Stimulated activated CD4-positive, alpha-beta T cell treated with anti-CD3 and anti-CD28 coated beads, Interleukin-1b, Interleukin-23, amount 100 ng/mL, for 1 hour (primary cell): ENCODE measurements at places on chromosomes 1 and 21.

GRCh38 chr1:61842036-61842435, 99.8 kb downstream of the PATJ start:
- DNase-seq, result no peak

GRCh38 chr21:42388740-42389448, 7.0 kb downstream of the TMPRSS3 start:
- no peak for DNase-seq

DNA sequence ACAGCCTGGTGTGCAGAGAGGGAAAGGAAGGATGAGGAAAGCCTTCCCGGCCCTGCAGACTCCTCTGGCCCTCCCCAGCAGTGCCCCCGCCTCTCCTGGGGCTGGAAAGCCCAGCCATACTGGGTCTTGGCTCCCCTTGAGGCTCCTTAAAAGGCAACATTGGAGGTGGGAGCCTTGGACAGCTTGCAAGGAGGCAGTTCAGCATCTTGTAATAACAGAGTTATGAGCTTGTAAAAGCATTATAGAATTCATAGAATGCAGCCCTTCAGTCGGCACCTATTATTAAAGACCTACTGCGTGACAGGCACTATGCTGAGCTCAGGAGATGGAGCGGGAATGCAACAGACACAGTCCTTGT, 4.2 kb downstream of the TINAGL1 start:
- no peak for DNase-seq

- no peak for DNase-seq
These were observed 147.7 kb downstream of the TGFB2 start for GRCh38 chr1:218492874-218493273.

DNA sequence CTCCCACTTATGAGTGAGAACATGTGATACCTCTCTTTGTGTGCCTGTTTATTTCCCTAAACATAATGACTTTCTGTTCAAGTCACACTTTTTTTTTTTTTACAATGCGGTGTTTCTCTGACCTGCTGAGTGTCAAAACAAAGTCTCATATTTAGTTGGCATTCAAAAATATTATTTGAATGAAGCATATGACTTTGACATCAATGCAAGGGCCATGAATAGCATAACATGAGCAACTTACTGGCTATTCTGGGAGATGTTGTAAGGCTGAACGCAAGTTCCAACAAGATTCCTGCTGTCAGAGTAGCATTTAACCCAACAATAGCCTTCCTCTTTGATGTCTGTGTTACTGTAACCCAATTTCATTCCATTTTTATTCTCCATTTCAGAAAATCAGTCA, 2.0 kb upstream of the KRTAP19-1 start:
- DNase-seq, result no peak

DNA sequence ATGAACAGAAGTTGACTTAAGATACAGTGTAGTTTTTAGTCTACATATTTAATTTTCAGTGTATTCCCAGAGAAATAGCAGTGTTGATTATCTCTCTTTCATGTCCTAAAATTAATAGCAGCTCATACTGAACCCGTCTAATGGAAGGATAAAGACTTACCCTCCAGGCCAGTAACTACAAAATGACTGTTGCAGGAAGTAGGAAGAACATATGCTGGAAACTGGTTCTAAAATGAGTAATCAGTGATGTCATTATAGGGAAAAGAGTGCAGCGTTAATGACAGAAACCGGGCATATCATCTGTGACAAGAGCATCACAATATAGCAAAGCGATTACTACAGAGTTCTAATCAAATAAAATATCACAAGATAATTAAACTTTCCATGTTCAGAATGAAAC, 385.5 kb downstream of the SMYD3 start:
- no peak for DNase-seq

GRCh38 chr1:1129381-1129821, 13.5 kb upstream of the C1orf159 start:
- no peak for DNase-seq

DNA sequence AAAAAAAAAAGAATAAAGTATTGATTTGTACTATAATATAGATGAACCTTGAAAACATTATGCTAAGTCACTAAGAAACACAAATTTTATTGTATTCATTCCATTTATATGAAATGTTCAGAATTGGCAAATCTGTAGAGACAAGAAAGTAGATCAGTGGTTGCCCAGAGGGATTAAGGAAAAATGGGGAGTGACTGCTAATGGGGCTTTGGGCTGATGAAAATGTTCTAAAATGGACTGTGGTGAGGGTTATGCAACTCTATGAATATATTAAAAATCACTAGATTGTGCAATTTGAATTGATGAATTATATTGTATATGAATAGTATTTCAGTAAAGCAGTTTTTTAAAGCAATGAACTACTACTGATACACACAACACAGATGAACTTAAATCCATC, 10.0 kb downstream of the GDAP2 start:
- no peak for DNase-seq

DNA sequence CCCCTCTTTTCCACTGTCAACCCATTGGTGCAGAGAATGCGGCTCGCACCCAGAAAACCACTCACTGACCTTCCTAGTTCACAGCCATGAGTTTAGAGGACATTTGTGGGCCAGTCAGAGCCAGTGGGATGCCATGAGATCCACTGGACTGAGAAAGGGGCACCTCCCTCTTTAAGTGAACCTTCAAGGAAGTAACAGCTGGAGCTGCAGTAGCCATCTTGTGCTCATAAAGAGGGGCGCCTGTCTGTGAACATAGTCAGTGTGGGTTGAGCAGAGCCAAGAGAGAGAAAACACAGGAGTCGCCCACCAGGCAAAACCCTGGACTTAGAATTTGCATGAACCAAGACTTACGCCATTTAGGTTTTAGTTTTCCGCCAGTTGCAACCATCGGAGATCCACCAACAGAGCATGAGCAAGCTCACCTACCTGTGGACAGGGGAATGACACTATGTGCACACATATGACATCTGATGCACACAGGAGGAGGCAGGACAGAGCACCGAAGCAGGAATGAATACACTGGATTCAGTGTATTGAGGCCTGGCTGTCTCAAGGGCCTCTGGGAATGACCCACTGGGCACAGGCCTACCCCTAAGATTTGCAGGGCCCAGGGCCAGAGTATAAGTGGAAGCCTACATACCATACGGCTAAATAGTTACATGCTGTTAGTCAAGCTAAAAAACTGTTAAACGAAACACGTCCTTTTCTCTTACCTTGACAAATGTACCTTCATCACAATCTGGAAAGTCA, 151.6 kb downstream of the GRIK3 start:
- no peak for DNase-seq

GRCh38 chr1:82525378-82525777, 724.6 kb downstream of the ADGRL2 start:
- no peak for DNase-seq

GRCh38 chr1:172775606-172776005, 116.7 kb downstream of the FASLG start:
- DNase-seq, result no peak

- DNase-seq, result no peak
These were observed 47.8 kb upstream of the COL6A2 start for GRCh38 chr21:46049890-46050667.

DNA sequence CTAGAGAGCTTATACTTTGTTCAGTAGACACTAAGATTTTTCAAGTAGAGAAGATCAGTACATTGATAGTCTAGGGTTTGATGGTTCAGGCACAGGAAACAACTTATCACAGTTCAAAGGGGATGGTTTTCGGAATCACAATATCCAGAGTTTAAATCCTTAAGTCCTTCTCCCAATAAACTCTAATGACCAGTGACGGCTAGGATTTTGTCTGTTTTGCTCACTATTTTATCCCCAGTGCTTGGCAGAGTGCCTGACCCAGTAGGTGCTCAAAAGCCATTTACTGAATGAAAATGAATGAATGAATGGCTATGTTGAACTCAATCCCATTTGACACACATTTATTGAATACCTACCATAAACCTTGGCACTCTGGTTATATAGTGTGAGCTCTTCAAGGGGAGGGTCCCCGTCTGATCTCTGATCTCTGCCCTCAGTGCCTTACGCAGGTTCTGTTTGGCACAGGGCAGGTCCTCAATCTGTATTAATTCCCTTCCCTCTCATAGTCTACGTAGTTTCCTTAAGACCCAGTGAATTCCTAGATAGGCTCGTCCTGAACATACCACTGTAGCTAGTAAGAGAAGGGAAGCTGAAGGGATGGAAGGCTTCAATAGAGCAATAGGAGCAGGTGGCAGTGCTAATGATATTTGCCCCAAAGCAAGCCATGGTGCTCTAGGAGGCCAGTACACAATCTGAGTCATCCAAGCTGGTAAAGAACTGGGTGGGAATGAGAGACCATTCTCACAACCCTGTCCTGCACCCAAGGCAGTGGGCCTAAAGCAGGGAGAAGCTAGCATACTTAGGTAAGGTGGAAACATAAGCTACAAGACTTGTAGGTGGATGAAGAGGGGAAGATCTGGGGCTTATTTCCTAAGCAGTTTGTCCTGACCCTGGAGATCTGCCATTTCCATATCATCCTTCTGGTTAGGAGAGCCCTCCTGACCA, 53.4 kb downstream of the DMAP1 start:
- DNase-seq, result no peak

DNA sequence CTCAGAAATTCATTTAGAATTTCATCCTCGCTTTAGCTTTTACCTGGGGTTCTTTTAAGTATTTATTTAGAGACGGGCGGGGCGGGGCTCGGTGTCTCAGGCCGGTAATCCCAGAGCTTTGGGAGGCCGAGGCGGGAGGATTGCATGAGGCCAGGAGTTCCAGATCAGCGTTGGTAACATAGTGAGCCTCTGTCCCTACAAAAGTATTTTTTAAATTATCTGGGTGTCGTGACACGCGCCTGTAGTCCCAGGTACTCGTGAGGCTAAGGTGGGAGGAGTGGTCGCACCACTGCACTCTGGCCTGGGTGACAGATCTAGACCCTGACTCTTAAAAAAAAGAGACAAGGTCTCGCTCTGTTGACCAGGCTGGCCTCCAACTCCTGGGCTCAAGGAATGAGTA, 942 bp upstream of the RSBN1 start:
- no peak for DNase-seq

DNA sequence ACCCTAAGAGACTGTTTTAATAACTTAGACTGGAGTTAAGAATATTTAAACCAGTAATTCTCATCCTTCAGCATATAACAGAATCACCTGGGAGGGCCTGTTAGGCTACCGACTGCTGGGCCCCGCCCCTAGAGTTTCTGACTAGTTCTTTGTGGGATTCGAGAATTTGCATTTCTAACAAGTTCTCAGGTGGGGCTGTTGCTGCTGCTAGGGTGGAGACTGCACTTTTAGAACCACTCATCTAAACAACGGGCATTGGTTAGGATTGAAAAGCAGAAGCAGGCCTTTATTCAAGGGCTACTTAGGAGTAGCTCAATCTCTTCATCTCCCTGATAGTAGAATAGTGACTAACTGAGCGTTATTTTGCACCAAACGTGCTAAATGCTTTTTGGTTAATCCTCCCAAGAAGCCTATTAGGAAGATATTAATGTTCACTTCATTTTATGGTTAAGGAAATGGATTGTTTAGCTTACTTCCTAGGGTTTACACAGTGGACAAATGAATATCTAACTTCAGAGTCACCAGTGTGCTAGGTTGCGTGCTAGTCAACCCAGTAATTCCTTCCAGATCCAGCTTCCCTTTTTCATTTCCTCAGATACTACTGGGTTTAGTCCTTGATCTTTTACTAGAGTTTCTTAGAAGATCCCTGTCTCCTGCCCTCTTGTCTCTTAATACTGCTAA, 31.1 kb upstream of the UAP1 start:
- no peak for DNase-seq

DNA sequence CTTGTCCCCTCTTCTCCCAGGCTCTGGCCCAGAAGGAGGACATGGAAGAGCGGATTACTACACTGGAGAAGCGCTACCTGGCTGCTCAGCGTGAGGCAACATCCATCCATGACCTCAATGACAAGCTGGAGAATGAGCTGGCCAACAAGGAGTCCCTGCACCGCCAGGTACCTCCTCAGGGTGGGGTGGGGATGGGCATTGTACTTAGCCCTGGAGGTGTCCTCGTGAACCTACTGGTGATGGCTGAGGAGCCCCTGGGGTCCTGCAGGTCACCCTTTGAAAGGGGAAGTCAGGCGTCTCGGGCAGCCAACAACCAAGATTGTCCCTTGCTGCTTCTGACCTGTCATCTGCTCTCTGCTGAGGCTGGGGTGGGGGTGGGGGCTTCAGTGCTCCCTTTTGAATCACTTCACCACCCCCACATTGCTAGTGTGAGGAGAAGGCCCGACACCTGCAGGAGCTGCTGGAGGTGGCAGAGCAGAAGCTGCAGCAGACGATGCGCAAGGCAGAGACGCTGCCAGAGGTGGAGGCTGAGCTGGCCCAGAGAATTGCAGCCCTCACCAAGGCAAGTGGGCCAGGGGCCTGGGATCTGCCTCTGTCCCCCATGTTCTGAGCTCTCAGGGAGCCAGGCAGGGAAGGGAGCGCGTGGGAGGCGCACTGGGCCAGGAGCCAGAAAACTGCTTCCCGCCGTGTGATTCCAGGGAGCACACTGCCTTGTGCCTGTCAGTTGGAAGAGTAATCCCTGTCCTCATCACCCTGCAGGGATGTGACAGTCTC, 19.7 kb downstream of the PPFIA4 start:
- no peak for DNase-seq

- DNase-seq, result no peak
These were observed 12.1 kb upstream of the TSPEAR start for GRCh38 chr21:44723177-44724131.

- DNase-seq, result no peak
These were observed 8.2 kb downstream of the RCOR3 start for GRCh38 chr1:211267204-211267857.

- DNase-seq, result no peak
These were observed 95.0 kb upstream of the C1orf105 start for GRCh38 chr1:172325531-172325930.

DNA sequence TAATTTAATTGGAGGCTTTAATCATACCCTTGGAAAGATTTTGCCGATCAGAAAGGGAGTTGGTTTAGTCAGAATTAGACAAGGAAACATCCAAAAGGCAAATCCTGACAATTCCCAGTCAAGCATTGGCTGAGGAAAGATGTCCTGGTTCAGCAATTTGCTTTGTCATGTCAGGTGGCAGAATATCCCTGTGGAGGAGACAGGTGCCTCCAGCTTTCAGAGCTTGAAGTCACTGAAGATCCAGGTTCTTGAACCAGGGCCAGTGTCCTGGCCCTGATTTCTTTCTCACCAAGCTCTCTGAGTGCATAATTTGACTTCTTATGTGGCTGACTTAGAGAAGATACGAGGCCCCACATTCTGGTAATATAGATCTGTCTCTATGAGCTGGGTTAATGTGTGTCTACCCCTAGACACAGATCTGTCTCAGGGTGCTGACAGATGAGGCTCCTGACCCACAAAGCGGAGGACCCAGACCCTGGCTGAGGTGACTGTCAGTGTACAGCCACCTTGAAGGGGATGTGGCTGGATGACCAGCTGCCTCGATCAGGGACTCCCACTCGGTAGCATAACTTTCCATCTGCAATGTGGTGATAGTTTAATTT, 118.9 kb downstream of the HHAT start:
- DNase-seq, result no peak

- no peak for DNase-seq
These were observed 35.9 kb upstream of the ZNF326 start for GRCh38 chr1:89958851-89959654.

DNA sequence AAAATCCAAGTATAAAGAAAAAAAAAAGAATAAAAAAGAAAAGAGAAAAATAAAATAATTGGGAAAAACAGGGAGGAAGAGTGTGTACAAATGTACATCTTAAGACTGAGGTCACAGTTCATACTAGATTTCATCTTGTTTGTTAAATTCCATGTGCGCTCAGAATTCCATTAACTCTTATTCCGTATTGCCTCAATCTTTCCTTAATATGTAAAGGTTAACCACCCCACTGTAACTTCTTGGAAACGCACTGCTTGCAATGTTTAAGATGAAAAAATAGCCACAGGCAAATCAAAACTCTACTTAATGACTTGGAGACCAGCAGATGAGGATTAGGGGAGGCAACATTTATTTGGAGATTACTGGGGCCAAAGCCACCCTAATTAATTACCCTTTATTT, 23.9 kb upstream of the KCNE1 start:
- DNase-seq, result no peak
